Diencephalon (tissue), 1 donor: ENCODE measurements at places on chromosomes 5 and 9. TPM values are rescaled to one million over a fixed set of nuclear protein-coding genes. Genes with fewer than 3 reads are reported as not detected.

The BHMT gene
- 0.46 TPM for total RNA-seq

The BBLN gene
- total RNA-seq, result 62.7 TPM

The DRD1 gene
- 27.0 TPM for total RNA-seq

The DBH gene
- under 0.01 TPM for total RNA-seq

The ADRB2 gene
- total RNA-seq, result 2.1 TPM

The CER1 gene
- 0.69 TPM for total RNA-seq

The ARL14EPL gene
- total RNA-seq, result not detected

The GMCL2 gene
- not detected for total RNA-seq
